HAP-1 (cell line): ENCODE measurements at places on chromosomes 2 and 18.

DNA sequence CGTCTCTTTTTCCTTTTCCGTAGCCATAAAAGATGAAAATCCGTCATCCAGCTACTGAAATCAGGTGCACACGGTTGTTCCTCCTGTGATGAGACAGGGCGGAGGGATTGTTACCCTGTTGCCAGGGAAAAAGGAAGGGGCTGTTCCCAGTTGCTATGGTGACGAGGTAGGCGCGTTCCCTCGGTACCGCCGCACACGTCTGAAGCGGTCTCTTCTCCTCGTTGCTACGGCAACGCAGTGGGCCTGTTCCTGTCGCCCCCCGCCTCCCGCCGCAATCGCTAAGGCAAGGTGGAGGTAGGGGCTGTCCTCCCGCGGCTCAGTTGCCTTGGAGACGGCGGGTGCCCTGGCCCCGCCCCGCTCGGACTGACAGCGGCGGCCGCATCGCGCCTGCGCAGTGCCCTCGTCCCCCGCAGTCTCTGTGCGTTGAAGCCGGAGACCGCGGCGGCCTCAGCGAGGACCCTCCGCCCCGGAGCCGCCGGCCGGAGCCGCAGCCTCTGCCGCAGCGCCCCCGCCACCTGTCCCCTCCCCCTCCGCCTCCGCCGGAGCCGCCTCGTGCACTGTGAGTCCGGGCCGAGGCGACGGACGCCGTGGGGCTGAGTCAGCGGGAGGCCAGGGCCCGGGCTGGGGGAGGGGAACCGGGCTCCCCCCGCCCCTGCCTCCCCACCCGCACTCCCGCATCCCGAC lies at the start of gene MAPRE3:
TSS of gene MAPRE3 (plus strand) at position 394 of the 684 bp plus-strand sequence. CDS start 51,582 bp downstream, outside the sequence.
- DNase-seq, result peak; percentile 91

DNA sequence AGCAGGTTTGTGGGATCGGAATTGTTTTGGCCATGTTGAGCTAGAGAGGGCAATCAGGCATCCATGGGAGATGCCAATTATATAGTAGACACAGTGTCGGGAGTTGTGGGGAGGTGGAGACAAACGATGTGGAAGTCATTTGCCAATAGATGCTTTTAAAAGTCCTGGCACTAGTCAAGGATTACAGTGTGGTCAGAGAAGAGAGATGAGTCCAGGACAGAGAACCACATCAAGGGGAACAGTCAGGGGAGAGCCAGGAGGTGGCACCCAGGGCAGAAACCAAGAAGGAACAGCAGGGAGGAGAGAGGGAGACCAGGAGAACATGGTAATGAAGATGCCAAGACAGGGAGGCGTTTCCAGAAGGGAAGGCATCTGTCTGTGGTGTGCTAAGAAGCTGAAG lies 81.2 kb downstream of the ARL4C start:
- DNase-seq, result no peak

- DNase-seq, result no peak
Measured at GRCh38 chr2:124145982-124146381, 120.9 kb downstream of the CNTNAP5 start.

- no peak for DNase-seq
Measured at GRCh38 chr2:52342458-52342857, 1310.5 kb upstream of the NRXN1 start.

GRCh38 chr2:158507679-158508078 lies 50.9 kb downstream of the PKP4 start:
- no peak for DNase-seq
